Activated CD4-positive, alpha-beta T cell treated with anti-CD3 and anti-CD28 coated beads, Interleukin-2, amount 50 U/mL, for 4 hours (primary cell): ENCODE measurements at places on chromosomes 4 and X.

DNA sequence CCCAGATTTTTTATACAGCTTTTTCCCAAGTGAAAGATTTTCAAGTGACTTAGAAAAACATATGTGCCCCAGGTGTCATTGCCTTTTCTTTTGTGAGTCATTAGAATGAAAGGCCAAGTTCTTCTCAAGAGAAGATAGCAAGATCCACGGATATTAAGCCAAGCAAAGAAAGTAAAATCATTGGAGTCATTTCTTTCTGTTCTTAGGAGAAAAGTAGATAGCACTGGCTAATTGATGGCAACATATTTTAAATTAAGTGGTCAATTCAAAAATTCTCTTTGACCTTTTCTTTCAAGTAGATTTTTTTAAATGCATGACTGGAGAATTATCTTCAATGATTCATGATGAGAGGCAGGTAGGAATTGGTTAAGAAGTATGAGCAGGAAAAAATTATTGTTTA lies 94.4 kb downstream of the HHIP start:
- no peak for DNase-seq

DNA sequence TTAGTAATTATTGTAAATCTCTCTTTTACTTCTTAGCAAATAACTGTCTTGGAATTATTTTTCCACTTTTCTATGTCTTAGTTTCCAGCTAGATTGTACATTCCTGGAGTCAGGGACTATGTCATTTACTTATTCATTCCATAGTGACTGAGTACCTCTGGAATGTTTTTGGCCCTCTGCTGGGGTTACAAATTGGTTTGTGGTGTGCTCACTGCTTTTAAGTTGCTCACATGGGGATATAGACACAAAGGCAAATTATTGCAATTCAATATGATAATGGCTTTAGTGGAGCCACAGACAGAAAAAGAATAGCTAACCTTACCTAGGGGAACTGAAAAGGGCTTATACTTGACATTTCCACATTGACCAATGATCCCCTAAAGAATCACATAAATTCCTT lies 63.7 kb upstream of the PDGFRA start:
- DNase-seq, result no peak

- no peak for DNase-seq
Measured at GRCh38 chrX:25198891-25199290, 183.1 kb upstream of the ARX start.

DNA sequence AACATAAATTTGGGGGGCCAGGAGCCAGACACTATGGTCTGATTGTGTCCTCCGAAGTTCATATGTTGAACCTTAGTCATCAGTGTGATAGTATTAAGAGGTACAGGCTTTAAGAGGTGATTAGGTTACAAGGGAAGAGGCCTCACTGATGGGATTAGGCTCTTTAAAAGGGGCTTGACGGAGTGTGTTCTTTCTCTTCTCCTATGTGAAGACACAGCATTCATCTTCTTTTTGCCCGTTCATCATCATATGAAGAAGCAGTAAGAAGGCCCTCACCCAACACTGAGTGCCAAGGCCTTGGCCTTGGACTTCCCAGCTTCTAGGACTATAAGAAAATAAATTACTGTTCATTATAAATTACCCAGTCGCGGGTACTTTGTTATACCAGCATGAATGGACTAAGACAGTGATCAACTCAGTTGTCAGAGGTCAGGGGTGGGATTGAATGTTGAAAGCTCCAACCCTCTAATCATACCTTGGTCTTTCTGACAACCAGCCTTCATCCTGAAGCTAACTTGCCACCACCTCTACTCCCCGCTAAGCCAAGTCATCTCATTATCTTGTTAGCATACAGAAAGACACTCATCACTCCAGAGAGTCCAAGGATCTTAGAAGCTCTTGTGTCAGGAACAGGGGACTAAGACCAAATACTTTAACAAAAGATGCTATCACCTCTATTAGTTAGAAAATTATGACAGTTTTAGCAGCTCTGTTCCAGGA lies 543.4 kb upstream of the DIPK2B start:
- DNase-seq, result no peak

DNA sequence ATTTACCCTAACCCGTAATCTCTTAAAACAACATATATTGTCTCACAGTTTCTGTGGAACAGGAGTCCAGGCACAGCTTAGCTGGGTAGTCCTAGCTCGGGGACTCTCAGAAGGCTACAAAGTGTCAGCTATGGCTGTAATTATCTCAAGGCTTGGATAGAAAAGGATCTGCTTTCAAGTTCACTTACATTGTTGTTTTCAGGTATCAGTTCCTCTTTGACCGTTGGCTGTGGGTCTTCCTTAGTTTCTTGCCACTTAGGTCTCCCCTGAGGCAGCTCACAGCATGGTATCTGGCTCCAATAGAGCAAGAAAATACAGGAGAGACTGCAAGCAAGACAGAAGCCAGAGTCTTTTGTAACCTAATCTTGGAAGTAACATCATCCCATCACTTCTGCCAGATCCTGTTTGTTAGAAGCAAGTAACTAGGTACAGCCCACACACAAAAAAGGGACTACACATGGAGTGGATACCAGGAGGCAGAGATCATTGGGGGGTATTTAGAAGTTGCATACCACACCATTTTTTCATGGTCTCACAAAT lies 137.0 kb downstream of the MAGEB5 start:
- DNase-seq, result no peak
